ENCODE measurements at places on chromosomes 1 and 21.

DNA sequence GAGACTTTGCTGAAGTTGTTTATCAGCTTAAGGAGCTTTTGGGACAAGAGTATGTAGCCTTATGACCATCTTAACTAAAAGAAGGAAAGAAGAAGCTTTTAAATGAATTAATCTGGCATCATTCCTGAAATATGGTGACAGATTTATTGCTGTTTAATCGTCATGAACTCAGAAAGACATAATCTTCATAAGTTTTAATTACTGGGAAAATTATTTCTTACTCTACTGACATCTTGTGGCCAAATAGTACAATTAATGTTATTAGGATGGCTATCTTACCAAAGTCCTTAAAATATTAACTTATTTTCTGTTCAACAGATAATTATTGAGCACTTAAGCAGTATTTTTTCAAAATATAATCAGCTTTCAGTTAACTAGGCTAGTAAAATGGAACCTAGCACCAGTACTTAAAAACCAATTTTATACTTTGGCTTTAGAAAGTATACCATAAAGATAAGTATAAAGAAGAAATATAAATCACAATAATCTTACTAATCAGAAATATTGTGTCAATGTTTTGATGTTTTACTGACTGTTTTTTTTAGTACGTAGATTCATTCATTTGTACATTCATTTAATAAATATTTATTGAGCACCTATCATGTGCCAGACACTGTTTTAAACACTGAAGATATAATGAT is 34.7 kb upstream of the GPR25 start:
- DNase-seq = no peak

DNA sequence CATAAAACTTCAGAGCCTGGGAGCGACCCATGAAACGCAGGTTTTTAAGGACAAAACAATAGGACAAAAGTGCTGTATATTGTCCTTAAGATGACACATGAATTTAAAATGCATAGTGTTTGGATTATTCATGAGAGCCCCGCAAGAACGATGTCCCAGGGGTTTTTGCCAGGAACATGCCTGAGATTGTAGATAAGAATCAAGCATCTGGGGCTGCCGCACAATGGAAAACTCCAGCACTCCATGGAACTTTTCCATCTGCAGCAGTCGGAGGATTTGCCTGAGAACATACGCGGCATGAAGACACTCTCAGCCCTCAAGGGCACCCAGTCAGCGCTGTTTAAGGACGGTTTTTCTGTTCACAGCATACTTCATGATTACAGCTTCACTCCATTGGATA is 5.3 kb upstream of the ERG start:
- DNase-seq = no peak

- no peak for DNase-seq
Observed at GRCh38 chr1:222161676-222162075, 386.2 kb downstream of the HHIPL2 start.

DNA sequence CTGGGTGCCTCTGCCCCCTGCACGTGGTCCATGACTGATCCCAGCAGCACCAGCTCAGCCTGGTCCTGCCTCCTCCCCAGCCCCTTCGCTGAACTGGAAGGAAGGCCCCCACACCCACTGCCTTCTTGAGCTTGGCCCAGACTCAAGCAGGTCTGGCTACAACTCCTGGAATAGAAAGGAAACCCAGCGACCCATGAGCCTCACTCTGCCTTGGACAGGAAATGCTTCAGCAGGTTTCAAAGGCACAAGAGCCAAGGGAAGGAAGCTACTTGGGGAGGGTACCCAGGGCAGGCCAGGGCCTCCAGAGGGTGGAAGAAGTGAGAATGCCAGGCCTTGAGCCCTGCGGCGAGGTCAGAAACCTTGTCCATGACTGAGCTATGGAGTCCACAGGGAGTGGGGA is 35.9 kb upstream of the RD3 start:
- DNase-seq = no peak

DNA sequence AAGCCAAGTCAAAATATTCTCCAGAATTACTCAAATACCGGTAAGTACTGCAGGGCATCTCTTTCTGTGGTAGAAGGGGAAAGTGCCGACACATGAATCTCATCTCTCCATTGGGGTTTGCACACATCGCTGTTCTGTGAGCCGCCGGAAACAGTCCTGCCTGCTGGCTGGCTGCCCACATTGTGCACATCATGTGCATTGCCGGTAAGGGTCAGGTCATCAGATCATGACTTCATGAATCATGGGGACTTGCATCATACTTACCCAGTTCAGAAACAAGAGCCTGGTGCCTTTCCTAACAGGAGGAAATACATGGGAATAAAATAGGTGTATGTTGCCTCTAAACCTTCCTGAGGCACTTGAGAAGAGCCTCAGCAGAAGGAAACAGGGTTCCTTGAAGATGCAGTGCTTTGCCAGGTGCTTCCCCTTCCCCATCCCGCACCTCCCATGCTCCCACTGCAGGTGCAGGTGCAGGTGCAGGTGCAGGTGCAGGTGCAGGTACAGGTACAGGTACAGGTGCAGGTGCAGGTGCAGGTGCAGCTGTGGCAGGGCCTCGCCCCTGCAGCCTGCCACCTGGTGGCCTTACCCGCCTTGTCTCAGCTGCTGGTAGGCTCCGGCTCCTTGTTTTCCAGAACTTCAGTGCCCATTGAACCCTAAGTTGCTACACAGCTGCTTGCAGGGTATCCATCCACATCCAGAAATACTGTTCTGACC is 26.5 kb downstream of the GPR137B start:
- DNase-seq = no peak

GRCh38 chr1:41274752-41275545 is 32.8 kb upstream of the SCMH1 start:
- DNase-seq = no peak

DNA sequence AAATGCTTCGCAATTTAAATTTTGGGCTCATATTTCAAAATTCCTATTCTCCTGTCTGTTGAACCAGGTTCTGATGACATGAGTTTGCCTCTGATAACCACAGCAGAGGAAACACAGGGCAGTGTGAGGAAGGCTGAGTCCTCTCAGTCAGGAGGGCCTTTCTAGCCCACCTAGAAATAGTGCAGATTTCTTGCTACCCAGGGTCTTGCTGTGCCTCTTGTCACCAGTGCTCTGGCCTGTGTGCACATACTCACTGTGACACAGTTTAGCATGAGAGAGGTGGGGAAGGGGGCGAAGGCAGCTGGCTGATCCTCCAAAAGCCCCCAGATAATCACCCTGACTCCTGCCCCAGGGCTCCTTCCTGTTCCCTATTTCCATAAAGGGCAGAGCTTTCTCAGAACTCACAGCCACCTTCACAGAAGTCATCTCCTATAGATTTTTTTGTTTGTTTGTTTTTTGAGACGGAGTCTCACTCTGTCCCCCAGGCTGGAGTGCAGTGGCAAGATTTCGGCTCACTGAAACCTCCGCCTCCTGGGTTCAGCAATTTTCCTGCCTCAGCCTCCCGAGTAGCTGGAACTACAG is 23.7 kb downstream of the ERRFI1 start:
- DNase-seq = no peak

DNA sequence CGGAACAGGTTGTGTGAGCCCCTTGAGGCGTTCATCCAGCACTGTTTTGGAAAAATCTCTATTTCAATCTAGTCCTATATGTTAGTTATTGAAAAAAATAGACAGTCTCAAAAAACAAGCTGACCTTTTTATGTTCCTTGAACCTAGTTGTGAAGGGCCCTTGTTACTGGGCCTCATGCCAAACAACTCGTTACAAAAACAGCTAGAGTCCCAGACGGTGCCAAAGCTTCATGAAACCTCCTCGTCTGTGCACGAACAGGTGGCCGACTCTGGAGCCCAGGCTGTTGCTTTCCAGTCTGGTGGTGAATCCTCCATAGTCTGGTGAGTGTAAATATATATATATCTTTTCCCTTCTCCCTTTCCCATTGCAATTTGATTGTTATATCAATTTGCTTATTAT is at the start of gene CHIA:
Gene CHIA, plus strand, starts transcription at position 222 of the 400 bp plus-strand sequence. CDS start 19,617 bp downstream, outside the sequence.
- DNase-seq = no peak

GRCh38 chr1:201488830-201489589 is 17.9 kb downstream of the CSRP1 start:
- DNase-seq = no peak

DNA sequence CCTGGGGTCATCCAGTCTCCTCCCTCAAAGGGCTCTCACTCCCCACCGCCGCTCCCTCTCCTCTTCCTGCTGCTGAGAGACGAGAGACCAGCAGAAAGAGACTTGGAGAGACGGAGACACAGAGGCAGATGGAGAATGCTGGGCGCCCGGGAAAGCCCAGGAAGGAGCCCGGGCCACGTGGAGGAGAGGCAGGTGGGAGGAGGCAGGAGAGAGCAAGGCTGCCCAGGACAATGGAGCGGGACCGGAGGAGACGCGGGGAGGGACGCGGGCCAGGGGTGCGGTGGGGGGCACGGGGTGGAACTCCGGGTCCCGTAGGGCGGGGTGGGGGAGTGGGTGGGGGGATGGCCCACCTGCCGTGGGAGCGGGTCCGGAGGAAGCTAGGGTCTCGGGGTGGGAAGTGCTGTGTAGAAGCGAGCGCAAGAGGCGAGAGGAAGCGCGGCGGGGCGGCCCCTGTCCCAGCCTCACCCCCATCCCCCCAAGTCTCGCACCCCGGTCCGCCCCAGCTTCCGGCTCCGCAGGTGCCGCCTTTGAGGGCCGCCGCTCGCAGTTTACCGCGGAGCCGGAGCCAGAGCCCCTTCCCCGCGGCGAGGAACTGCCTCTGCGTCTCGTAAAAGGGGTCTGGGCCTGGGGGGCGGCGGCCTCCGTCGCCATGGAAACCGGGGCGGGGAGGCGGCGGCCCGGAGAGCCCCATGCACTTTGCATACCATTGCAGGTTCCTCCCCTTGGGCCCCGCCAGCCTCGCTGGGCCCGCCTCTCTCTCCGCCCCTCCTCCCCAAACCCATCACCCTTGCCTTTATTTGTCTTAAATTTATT is 11.7 kb upstream of the EPHA2 start:
- no peak for DNase-seq

GRCh38 chr1:15799004-15799867 is 8.2 kb downstream of the UQCRHL start:
- DNase-seq = peak; percentile 25

GRCh38 chr1:94335950-94336349 is 82.2 kb upstream of the ABCD3 start:
- DNase-seq = peak; percentile 16

GRCh38 chr1:47393141-47393540 is 22.9 kb upstream of the FOXE3 start:
- no peak for DNase-seq

GRCh38 chr1:112000048-112000447 is 10.6 kb upstream of the KCND3 start:
- no peak for DNase-seq

DNA sequence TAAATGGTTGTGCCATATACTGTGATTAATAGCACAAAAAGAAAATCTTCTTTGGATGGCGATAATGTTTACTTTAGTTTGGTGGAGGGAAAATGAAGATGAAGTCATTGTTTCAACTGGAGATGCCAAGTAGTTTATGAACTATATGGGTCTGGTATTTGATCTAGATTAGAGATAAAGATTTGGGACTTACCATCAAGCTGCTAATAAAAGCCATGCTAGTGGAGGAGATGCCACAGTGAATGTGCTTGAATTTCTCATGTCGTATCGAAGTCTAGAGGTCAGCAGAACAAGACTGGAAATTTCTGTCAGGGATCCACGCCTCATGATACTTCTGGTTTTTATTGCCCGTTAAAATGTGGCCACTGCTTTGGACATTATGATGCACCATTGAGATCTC is 742.0 kb downstream of the NCAM2 start:
- no peak for DNase-seq

DNA sequence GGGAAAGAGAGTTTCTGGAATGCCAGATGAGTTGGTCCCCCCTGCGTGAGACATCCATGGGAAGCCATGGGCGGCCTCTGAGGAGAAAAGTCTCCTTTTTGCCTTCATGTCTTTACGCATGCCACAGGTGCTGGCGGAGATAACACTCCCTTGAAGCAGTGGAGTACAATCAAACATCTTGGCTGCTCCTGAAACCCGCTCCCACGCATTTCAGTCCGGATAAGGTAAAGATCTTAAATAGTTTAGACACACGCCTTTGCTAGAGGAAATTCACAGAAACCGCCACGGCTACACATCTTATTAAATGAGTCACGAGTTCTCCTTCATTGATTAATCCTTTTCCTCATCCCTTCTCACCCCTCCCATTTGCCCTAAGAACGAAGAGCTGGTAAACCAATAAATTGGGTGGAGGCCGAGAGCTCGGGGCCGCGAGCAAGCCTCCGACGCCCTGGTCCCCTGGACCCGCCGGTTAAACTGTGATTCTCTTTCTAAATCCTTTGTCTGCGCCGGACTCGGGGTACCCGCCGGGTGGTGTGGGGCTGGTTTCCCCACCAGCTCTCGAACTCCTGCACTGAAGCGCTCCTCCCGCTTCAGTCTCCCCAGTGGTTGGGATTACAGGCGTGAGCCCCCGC is 6.6 kb upstream of the ZNF669 start:
- no peak for DNase-seq

- no peak for DNase-seq
Observed at GRCh38 chr1:156961709-156962108, 41.3 kb downstream of the LRRC71 start.

GRCh38 chr1:16126743-16127515 is 28.9 kb downstream of the EPHA2 start:
- no peak for DNase-seq

- no peak for DNase-seq
Observed at GRCh38 chr1:41591891-41592290, 107.4 kb upstream of the EDN2 start.

DNA sequence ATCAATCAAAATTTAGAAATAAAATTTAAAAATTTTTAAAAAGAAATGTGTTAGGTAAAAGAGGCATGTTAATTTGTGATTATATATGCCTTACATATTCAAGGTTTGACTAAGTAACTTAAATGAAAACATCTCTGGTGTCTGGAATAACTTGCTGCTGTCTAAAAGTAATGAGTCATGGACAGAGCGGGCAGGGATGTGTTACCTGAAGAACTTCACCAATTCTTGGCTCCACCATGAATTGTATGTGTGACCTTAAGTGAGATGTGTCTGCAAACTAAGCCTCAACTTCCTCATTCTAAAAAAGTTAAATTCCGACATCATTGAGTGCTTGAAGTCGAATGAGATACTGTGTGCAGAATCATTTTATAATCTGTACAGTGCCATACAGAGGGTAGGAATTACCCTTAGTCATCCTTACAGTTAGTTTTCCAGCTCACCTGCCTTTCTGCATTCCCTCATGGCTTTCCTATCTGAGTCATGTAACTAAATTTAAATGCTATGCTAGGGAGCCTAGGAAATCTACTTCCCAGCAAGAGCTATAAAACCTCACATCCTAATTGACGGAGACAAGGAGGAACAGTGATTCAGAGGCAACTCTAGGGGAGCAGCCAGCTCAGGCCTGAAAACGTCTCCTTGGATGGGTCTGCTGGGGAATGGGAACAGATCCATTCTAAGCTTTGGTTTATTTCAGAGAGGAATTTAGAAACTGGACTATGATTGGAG is 100.7 kb upstream of the TSPAN2 start:
- DNase-seq = no peak

DNA sequence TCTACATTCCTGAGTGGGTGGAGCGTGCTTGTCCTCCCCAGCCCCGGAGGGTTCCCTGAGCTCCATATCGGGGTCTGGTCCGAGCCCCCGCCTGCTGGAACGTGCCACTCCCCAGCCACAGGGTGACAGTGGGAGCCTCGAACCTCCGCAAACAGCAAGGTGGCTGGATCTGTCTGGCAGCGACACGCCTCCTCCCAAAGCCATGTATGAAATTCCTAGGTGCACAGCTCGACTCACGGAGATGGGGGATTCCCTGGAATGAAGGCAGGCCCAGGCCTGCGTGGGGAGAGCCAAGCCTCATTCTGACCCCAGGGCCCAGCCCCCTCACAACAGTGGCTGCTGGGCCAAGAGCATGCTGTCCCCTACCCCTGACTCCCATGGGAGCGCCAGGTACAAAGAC is 32.9 kb downstream of the TP73 start:
- DNase-seq = no peak

GRCh38 chr1:108646648-108647269 is 14.1 kb downstream of the HENMT1 start:
- DNase-seq = peak; percentile 65

GRCh38 chr1:31707711-31708110 is 3.9 kb upstream of the COL16A1 start:
- no peak for DNase-seq
